Activated T-cell treated with anti-CD3 and anti-CD28 coated beads, Interleukin-2, amount 50 U/mL, for 4 hours (primary cell): ENCODE measurements at places on chromosomes 3 and 15. TPM values are rescaled to one million over a fixed set of nuclear protein-coding genes. Genes with fewer than 3 reads are reported as not detected.
A peak's percentile ranks its signal among the peaks of the same experiment; 100 is the strongest.

DNA sequence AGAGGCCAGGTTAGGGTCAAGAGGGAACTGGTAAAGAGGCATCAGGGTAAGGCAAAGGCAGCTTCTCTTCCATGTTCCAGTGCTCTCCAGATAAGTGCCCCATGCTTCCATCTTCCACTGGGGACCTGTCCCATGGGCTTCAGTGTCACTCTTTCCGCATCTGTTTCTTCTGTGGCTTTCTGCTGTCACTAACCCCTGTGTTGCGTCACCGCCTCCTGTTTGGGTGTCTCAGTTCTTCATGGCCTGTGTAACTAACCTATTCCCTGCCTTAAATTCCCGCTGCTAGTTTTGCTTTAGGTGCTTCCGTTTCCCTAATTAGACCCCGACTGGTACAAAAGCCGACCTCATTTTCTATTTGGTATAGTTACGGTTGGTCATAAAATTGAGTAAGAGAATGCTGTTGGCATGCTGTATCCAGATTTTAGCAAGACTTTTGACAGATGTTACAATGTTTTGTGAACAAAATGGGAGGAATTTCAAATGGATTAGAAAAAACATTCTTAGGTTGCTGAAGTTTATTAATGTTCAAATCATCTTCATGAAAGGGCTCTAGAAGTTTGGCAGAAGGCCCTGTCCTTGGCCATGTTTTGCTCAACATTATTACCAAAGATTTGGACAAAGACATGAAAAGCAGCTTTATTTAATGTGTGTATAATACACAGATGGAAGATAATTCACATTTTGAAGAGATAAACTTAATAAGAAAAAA, 245.3 kb downstream of the BBX start:
- no peak for DNase-seq

DNA sequence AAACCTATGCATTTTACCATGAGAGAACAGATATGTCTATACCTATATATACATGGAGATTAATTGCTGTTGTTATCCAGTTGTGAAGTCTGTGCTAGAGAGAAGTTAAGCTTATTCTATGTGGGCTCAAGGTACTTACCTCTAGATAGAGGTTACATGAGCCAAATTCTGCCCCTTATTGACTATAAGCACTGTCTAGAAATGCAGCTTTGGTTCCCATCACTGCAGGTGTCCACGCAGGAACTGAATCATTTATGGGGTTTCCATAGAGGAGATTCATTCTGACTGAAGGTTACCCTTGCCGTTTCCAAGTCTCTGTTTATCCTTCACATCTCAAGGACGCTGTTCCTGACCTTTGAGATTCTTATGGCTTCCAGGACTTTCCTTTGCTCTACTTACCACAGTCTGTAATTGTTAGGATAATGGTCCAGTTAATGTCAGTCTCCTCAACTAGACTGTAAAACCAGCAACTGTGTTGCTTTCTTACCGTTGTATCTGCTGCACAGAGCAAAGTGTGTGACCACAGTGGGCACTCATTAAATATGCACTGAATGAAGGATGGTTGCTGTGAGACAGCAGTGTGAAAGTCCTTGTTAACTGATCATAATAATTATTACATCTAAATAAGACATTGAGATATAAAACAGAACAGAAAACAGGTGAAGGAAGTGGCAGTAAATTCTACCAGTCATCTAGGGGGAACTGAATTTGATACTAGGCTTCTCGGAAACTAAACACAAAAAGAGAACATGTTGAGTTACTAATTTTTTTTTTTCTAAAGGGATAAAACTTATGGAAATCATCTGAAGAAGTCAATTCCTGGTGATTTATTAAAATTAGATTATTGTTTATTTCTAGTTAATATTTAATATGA, 44.0 kb upstream of the BCL6 start:
- no peak for DNase-seq

DNA sequence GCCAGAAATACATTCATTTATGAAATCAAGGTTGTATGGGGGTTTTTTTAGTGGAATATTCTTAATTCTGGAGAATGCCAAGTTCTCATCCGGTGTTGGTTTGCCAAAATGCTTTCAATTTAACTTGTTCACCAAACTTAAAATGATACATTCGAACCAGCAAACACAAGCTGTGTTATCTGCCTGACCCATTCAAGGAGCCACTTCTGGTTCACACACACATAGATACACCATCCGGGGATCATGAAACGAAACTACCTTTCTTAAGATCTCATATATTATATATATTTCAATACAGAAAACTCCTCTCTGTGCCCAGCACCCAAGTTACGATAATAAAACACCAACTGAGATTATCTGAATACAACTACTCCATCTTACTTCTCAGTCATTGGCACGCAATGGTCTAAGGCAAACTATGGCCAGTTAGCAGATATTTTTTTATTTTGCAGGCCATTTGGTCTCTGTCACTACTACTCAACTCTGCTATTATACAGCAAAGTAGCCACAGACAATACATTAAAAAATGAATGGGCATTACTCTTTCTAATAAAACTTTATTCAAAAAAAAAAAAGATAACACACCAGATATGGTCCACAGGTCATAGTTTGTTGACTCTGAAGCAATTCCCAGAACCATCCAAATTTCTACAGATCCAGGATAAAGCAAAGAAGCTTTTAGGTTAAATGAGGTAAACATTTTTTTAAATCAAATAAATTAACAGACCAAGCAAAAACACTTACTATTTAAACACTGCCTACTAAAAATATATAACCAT, 89.6 kb downstream of the TBL1XR1 start:
- no peak for DNase-seq

DNA sequence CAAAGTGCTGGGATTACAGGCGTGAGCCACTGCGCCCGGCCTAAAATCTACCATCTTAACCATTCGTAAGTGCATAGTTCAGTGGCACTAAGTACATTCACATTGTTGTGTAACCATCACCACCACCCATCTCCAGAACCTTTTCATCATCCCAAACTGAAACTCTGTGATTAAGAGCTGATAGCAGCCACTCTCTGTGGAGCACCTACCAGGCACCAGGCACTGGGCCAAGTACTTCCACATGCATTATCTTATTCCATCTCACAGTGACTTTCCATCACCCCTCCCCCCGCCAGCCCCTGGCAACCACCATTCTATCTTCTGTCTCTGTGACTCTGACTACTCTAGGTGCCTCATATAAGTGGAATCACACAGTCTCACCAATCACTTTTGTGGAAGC, 2.3 kb upstream of the INSYN1 start:
- DNase-seq: no peak

DNA sequence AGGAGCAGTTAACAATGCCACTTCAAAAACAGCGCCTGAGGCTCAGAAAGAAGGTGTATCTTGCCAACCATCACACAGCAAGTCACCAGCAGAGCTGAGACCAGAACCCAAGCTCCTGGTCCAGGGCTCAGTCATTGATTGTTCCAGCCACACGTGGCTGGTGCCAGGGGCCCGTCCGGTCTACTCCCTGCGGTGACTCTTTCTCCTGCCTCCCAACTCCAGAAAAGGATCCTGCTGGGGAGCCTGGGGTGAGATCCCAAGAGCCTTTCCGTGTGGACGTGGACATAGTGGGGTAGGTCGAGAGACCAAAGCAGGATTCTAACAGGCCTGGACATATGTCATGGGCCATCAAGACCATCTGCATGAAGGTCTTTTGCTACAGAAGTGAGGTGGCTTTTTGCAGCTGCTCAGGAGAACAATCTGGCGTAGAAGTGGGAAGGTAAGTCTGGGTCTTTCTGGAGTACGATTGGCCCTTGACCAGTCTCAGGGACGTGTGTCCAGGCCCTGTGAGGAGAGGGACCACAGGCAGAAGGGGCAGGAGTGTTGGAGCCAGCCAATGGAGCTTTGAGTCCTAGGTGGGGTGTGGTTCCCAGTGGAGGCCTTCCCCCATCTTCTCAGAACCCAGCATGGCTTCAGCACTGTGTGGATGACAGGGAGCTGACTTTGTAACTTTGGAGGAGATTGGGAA, 105.4 kb downstream of the HMG20A start:
- no peak for DNase-seq

- no peak for DNase-seq
These were observed 29.0 kb upstream of the BCL6 start for GRCh38 chr3:187774185-187774789.

- DNase-seq: no peak
These were observed 233.4 kb downstream of the ADAMTS17 start for GRCh38 chr15:100108346-100108745.

DNA sequence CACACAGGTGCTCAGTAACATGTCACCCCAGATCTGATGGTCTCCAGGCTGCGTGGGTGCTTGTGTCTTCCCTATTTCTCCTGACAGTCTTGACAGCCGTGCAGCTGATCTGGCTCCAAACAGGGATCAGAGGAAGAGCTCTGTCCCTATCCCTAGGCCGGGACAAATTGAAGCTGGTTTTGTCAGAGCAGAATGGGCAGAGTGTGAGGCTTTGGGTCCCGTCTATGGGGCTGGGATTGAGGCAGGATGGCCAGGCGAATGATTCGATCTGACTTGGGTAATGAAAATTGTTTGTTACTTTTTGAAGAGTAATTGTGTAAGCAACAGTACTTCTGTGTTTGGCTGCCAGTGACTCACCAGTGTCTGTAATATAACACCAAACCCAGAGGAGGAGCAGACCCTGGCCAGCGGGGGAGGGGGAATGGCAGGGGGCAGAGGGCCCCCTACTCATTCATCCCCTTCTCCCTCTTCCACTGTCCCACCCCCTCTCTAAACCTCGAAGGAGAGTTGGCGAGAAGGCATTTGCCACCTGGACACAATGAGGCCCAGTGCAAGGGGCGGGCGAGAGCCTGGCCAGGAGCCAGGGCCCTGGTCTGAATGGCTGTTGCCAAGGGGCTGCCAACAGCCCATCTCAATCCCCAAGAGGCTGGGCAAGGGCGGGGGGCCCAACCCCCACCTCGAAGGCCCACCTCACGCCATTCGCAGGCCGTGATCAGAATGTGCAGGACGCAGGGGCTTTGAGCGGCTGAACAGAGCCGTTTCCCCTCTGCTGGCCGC, 4.9 kb upstream of the MAGEF1 start:
- DNase-seq: no peak

GRCh38 chr15:95864467-95864886, 466.0 kb upstream of the NR2F2 start:
- DNase-seq: no peak

DNA sequence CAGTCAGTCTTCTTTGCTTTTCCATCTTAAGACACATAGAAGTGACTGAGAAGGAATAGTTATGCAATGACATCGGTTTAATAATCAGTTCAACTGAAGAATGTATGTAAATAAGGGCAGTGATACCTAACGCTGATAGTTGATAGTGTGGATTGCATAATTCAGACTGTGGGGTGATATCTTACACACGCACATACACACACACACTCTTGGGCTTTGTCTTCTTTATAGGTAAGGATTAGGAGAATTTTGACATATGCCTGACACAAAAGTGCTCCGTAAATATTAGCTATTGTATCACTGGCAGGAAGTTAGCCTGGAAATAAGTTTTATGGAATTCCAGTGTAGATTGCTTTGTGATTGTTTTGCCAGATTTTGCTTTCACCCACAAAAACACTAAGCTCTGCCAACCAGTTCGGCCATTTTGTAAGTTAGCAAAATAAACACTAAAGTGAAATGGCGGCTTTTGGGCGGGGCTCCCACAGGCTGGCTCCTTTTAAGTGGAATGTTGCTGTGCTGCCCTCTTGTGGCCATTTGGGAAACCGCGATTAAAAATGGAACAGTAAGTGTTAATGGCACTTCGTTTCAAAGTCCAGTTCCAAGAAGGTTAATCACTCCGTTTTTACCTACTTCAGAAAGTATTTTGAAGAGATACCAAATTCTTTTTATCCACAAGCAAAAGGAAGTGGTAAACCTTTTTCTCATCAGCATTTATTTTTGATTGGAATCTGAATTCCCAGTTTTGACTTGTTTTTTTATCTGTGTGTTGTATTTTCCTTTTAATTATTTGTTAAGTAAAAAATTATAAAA, 17.7 kb downstream of the CHD2 start:
- DNase-seq: peak; percentile 92

GRCh38 chr15:96087180-96087884, 243.2 kb upstream of the NR2F2 start:
- DNase-seq: no peak

DNA sequence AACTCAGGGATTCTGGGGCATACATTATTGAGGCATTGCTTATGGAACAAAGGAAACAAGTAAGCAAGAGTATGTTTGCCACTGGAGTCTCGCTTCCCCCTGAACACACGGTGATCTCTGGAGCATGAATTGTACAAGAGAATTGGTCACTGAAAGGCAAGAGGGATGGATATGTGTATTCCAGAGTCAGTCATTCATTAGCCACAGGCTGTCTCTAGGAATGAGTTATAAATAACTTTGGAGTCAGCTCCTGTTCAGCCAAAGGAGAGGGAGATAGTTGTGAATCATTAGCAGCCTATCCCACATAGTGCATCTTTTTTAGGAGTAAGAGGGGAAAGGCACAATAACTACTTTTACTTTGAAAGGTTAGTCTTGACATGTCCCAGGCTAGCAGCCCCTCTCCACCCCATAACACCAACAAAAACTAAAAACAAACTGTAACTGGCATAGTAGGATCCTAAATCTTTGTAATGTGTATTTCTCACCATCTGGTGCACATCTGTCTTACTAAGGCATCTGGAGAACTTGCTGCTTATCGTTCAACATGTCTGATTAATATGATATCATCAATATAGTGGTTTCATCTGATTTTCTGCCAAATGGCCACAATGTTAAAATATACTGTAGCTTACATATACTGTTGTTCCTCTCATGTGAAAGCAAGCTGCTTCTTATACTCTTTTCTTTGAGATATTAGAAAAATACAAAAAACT, 462.2 kb downstream of the GRM7 start:
- no peak for DNase-seq

DNA sequence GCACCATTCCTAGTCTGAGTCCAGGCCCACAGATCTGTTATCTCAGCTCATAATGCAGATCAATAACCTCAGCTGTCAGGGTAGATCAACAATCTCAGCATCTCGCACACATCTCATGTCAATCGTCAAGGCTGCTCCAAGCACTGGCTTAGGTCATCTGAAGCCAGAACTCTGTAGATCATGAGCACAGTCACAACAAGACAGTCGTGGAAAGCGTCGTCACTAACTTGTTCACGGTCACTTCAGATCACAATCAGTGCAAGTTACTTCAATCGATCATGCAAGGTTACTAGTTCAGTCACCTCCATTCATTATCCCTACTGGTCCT, 71.8 kb downstream of the RBPMS2 start:
- no peak for DNase-seq

Gene C3orf22
- not detected for total RNA-seq

Gene EOMES
- 2.7 TPM for total RNA-seq

Gene SEC62
- total RNA-seq: 75.6 TPM

Gene MASP1
- total RNA-seq: 0.13 TPM

Gene CCDC191
- total RNA-seq: 1.5 TPM

Gene SOX14
- total RNA-seq: not detected

Gene ACP3
- total RNA-seq: not detected
